Stimulated activated CD8-positive, alpha-beta memory T cell treated with anti-CD3 and anti-CD28 coated beads, Interleukin-15, amount 100 ng/mL, for 48 hours (primary cell): ENCODE measurements at places on chromosomes 7 and 10.

DNA sequence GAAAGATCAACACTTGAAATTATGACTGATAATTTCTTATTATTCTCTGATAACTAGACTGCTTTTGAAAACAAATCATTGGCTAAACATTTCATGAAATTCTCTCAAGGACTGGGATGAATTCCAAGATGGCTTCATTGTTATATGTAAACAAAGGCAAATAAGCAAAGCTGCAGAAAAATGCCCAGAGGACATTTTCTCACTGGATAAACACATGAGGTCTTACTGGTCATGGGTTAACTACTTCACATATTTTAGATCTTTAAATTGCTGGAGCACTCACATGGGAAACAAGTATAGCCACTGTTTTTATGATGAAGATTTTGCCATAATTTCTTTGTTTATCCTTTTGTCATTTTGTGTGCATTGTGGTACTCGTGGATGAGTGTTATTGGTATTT, 239.1 kb downstream of the PHF14 start:
- no peak for DNase-seq

GRCh38 chr10:130857631-130858295, 453.8 kb downstream of the TCERG1L start:
- no peak for DNase-seq

DNA sequence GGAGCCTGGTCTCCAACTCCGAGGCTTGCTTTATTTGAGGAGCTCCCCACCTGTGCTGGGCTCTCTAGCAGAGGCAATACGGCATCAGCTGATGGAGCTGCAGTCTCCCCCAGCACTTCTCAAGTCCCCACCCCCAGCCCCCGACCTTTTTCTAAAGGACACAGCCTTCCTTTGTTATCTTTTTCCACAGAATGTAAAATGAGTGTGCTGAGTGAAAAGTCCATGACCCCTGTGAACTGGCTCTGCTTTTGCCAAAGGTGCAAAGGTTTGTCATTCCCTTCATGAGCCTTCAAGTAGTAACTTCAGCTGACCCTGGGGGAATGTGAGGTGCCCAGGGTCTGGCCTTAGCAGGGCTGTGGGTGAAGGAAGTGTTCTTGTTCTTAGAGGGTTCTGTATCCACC, 25.5 kb downstream of the LRRC4 start:
- DNase-seq, result no peak

DNA sequence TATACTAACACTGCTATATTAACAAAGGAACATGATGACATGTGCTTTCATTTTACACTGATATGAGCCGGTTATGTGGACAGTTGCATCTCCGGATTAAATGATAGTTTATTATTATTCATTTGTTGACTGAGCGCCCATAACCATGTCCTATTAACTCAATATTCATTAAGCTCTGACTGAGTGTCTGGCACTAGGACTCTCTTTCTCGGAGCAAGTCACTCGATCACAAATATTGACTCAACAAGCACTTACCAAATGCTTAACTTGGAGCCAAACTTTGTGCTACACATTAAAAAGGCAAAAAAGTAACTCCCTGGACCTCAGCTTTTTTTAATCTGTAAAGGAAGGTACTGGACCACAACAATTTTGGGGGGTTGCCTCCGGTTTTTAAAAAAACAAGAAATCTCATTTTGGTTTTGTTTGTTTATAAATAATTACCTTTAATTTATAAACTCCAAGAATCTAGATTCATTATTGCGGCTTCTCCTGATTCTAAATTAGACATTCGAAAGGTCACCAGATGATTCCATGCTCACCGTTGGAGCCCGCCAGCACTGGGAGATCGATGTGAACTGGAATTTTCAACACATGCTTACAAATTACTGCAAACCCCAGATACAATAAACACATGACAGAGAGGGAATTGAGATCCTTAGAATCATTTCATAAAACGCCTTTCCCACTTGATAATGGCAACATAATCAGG, 8.9 kb upstream of the LYZL1 start:
- DNase-seq, result no peak

GRCh38 chr10:121303287-121303890, 294.9 kb downstream of the FGFR2 start:
- no peak for DNase-seq

DNA sequence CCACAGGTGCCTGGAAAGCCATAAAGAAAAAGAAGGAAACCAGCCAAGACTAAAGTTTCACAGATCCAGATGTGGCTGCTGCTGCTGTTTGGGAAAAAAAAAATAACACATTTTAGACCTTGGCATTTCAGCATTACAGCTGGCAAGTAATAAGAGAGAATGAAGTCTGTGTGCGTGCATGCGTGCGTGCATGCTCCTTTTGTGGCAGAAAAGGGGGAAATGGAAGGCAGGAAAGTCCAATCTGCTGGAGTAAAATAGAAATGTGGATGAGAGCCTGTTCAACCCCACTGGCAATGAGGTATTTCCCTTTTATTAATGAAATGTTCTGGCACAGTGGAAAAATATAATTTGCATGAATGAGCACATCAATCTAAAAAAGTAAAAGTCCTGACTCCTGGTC, 137.0 kb upstream of the SEMA3A start:
- DNase-seq, result no peak

DNA sequence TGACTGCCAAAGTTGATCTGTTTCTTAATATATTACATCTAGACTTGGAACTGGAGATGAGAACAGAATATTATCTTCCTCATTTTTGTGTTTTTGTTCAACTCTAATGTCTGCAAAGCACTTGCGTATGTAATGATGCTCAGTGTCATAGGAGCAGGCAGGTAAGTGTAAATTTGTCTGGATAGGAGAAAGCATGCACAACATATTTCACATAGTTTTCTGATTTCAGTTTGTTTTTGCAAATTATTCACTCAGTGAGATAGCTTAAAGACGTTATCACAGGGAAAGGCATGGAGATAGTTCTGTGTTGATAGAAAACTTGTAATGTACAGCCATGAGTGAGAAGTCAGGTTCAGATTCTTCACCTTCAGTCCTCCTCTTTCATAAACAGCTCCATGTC, 84.8 kb downstream of the CFTR start:
- DNase-seq, result no peak

DNA sequence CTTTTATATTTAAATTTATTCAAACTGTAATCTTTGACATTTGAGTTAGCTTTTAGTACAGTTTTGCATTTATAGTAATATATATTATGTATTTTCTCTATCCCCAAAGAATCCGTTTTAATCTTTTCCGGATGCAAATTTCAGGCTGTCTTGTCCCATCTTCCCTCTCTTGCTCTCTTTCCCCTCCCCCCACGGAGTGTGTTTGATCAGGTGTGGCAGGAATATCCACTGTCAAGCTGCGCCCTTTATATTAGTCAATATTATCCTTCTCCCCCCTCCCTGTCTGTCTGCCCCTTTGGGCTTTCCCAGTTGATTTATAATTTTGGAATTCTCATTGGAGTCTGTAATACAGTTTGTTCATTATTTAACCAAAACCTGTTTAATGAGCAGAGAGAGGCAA, 19.0 kb downstream of the GBF1 start:
- DNase-seq, result no peak

DNA sequence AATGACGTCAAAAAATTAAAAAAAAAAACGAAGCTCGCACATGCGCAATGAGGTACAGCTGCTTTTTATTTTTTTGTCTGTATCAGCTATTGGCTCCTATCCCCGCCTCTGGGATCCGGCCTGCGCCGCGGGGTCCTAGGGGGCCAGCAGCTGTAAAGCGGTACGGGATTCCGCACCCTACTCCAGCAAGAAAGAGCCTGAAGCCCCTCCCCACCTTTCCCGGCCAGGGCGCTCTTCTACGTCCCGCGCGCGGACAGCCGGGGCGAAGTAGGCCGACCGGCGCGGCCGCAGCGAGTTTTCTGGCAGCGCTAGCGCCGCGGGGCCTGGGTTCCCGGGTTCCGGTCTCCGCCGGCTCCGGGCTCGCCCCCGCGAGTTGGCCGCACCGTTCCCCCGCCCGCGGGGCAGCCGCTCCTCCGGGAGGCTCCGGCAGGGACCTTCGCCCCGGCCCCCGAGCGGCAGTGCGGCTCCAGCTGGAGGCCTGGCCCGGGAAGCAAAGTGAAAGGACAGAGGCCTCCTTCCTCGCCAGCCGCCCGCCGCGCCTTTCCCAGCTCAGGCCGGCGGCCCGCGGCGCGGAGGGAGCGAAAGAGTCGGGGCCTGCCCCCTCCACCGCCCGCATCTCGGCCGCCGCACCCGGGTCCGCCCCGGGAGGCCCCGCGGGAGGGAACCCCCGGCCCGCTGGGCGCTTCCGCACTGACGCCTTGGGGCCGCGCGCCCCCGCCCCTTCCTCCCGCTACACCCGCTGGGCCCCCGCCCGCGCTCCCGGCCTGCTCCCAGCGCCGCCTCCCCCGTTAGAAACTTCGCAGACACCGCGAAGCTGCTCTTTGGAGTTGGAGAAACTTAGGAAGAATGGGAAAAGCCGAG, 4.7 kb upstream of the SPAG6 start:
- DNase-seq, result no peak

- no peak for DNase-seq
Measured at GRCh38 chr10:11568578-11568977, 42.9 kb downstream of the USP6NL start.

DNA sequence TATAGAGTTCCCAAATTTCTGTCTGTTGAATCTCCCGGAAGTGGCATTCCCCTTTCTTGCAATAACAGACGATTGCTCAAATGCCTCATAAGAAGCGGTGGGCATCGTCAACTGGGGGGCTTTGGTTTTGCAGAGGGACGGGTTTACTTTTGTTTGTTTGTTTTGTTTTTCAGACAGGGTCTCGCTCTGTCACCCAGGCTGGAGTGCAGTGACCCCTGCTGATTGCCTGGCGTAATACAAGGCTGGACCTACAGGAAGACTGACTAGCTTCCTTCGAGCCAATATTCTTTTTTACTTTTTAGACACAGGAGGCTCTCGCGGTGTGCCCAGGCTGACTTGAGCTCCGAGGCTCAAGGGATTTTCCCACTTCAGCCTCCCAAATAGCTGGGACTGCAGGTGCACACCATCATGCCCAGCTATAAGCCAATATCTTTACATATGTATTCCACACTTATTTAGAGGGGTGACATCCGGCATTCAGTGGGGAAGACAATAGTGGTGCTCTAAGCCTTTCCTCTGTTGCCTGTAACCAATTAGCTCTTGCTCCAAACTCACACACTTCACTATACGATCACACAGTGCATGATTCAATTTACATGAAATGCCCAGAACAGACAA, 58.1 kb downstream of the FHIP2A start:
- peak; percentile 18 for DNase-seq

DNA sequence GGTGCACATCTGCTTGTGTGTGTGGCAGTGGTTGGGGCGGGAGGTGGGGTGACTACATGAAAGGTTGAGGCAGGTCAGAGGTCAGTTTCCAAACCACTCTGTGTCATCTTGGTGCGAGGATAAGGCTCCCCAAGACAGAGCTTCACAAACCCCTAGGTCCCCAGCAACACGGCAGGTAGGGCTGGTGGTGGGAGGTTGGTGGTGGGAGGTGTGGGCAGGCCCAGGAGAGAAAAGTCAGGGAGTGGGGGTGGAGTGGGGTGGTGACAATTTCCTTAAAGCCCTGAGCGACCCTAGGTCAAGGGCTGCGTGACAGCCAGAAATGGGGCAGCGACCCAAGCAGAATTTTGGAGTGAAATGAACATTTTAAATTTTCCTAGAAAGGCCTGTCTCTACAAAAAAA, 1.6 kb upstream of the STRA8 start:
- no peak for DNase-seq

DNA sequence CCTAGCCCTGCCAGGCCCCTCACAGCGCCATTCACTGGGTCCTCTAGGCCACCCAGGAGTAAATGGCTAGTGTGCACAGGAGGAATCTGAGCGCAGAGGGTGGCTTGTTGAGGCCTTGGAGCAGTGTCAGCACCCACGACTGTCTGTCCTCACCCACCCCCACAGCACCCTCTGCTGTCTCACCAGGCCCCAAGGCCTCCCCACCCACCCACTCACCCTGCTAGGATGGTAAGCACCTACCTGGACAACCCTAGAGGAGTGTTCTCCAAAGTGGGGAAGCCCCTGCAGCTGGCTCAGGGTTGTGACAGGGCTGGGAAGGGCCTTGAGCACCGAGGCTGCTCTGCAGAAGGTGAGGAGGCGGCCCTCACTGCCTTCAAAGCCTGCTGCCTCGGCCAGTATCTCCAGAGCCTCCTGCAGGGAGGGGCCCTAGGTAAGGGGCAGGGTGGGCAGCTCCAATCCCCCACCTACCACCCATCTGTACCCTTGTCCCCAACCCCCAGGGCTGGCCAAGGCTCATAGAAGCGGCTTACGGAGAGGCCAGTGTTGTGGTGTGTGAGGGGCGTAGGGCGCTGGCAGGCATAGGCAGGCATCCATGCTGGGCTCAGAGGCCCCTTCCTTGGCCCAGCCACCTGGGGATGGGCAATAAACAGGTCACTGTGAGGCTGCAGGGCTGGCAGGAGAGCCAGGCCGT, 2.9 kb downstream of the POLM start:
- DNase-seq, result no peak

- DNase-seq, result no peak
Measured at GRCh38 chr7:2596464-2597272, 35.1 kb upstream of the TTYH3 start.

- no peak for DNase-seq
Measured at GRCh38 chr7:2108071-2108455, 124.7 kb downstream of the MAD1L1 start.

- DNase-seq, result no peak
Measured at GRCh38 chr10:126373147-126373546, 15.1 kb downstream of the ADAM12 start.

DNA sequence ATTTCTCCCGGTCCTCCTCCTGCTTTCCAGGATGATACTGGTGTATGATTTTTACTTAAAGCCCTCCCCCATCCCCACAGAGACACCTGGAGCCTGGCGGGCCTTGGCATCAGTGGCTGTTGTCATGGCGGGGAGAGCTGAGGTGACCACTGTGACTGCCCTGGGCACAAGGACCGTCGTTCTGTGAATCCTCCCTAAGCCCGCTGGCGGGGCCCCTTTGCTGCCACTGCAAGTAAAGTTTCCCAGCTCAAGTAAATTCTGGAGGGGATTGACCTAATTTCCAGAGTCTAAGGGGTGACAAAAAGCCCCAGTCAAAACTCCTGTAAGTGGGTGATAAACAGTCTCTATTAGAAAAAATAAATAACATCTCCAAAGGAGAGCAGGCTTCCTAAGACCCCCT, 393.2 kb upstream of the PODXL start:
- no peak for DNase-seq

DNA sequence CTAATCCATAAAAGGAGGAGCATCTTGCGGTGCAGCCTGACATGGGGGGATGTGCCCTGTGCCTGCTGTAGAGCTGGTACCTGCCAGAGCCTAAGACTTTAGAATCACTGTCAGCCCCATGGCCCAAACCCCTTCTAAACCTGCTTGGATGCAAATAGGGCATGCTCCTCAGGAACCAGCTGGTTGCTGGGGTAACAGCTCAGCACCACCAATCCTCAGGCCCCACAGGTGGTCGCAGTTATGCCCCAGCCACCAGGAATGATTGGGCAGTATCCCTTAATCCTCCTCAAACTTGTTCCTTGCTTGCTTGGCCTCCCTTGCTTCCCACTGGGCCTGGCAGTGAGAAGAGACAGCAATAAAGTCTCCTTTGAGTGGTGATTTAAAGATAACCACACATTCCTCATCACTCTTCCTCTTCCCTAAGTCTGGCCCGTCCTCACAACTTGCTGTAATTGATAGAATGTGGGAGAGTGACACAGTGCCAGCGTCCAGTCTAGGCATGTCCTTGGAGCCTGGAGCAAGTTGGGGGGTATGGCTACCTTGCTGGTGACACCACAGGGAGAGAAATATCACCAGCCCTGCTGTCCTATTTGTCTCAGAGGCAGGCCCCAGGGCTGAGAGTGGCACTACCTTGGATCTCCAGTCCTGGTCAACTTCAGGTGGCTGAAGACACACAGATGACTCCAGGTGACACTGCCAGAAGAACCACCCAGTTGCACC, 43.0 kb downstream of the VSTM4 start:
- no peak for DNase-seq

- no peak for DNase-seq
Measured at GRCh38 chr7:154578336-154578735, 424.6 kb downstream of the PAXIP1 start.
